NCI-H526 (cell line): ENCODE measurements at places on chromosomes 6 and 20.

DNA sequence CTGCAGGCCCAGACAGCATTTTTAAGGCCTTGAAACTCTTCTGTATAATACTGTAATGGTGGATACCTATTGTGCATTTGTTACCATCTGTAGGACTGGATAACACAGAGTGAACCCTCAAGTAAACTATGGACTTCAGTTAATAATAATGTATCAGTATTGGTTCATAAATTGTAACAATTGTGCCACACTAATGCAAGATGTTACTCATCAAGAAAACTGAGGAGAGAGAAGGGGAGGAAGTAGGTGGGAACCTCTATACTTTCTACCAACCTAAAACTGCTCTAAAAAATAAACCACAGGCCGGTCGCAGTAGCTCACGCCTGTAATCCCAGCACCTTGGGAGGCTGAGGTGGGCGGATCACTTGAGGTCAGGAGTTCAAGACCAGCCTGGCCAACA lies 10.8 kb downstream of the MAPK13 start:
- no peak for DNase-seq

DNA sequence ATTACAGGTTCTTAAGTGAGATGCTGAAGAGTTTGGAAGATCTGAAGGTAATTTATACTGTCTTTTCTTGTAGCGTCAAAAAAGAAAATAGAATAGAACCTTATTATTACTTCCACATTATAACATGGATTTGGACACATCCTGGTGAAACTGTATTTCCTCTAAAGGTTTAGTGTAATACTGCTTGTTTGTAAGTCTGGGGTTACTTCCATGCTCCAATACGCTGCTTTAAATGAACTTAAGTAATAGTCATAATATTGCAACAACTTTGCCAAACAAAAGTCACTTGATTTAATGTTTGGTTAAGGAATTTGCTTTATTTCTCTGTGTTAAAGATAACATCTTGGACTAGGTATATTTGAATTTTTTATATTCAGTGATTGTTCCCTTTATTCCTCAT lies 11.5 kb upstream of the SNRNP48 start:
- no peak for DNase-seq

DNA sequence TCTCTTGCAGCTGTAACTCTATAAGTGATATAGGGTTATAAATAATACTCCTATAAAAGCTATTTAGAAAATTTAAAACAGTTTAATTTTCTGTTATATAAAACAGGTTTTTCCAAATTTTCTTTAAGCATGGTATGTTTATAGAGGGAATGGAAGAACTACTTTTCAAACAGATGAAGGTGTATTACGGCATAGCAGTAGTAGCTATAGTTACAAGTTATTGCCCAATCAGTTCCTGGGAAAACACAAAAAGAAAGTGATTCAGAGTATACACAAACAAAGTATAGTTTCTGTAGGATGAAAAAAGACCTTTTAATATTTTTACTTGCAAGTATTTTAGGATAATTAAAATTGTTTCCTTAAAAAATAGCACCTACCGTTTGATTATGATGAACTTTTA lies 9.8 kb downstream of the SLC17A5 start:
- no peak for DNase-seq

DNA sequence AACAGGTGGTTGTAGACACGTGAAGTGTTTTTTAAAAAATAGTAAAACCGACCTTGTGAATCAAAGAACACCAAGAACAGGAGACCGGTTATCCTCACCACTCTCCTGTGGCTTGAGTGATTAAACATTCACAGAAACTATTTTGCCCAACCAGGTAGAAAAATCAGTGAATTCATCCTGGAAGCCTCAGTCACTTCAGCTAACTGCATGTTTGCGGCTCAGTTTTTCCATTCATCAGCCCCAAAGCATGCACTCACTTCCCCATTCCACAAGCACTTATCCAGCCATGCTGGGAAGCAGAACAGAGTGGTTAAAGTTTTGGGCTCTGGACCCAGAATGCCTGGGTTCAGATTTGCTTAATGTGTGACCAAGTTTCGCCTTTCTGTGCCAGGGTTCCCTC lies 2.4 kb downstream of the LRRN4 start:
- no peak for DNase-seq

DNA sequence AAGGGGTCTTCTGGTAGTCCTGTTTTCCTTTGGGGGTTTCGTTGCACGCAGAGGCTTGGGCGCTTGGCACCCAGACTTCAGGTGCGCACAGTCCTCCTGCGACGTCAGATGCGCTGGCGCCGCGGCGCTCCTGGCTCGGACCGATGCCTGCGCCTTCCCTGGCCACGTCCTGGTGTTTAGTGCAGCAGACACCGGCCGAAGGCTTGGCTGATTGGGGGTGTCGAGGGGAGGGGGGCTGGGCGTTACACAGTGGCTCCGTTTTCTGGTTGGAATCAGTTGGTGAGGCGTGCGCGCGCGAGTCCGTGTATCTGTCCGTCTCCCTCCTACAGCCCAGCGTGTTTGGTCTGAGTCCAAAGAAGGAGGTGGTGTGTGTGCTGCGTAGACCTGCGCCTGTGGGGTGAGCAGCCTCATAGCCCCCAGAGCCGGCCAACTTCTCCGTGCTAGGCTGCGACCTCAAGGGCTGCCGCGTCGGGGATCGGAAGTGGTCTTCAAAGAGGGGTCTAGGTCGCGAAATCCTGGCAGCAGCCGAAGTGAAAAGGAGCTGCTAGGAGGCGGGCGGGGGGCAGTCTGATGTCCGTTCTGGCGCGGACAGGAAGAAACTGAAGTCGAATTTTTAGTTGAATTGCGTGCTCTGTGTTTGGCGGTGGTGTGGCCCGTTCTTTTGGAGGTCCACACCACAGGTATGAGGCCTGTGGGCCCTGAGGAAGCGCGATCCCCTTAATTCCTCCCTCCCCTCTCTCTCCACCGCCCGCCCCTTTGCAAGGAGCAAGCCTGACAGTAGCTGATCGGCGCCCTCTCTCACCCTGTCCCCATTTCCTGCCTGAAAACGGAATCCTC lies 1.5 kb downstream of the SYNDIG1 start:
- DNase-seq: peak; percentile 65

- DNase-seq: no peak
Observed at GRCh38 chr6:153016846-153017245, 14.3 kb upstream of the MTRF1L start.

- DNase-seq: no peak
Observed at GRCh38 chr6:36969240-36969691, 14.7 kb downstream of the PI16 start.

- no peak for DNase-seq
Observed at GRCh38 chr20:10671221-10671918, 2.4 kb downstream of the JAG1 start.

DNA sequence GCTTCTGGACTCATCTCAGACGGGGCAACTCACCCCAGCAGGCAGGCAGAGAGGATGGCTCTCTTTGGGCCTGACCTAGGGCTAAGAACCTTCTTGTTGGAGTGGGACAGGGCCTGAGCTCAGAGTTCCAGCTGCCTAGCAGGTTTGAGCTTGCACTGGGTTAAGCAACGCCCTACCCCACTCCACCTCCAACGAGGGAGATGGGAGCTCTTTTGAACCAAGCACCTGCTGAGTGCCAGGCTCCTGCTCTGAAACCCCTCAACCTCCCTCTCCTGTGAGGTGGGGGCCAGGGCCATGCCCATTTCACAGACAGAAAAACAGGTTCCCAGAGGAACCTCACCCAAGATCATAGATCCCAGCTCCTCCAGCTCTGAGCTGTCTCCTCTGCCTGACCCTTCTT lies 54.3 kb downstream of the SNAI1 start:
- no peak for DNase-seq

GRCh38 chr20:1266167-1266973 lies at the start of gene SNPH:
SNPH (plus strand) TSS chr20:1266294; CDS start chr20:1296240, 29,946 bp downstream.
- peak; percentile 50 for DNase-seq

GRCh38 chr20:57941604-57942381 lies 232.0 kb upstream of the PMEPA1 start:
- no peak for DNase-seq

GRCh38 chr6:129966125-129966524 lies 52.3 kb upstream of the L3MBTL3 start:
- DNase-seq: no peak

DNA sequence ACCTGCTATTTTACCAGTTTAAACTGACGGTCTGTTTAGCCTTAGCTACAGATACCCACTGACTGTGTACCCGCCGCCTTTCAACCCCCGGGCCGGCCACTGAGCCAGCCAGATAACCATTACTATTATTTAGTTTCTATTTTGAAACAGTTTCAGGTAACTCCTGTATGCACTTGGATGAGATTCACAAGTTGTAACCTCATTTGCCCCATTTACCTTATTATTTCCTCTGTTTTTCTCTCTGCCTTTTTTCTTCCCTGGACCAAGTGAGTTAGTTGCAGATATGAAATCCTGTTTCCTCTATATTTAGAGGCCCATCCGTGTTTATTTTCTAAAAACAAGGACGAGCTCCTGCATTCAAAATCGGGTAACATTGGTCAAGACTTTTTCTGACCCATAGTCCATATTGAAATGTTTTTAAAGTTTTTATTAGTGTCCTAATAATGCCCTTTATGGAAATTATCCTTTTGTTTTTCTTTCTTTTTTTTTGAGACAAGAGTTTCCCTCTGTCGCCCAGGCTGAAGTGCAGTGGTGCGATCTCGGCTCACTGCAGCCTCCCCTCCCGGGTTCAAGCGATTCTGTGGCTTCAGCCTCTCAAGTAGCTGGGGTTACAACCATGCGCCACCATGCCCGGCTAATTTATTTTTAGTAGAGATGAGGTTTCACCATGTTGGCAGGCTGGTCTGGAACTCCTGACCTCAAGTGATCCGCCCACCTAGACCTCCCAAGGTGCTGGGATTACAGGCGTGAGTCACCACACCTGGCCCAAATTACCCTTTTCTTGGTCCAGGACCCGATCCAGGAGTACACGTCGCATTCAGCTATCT lies 767 bp downstream of the AP5S1 start:
- DNase-seq: no peak

DNA sequence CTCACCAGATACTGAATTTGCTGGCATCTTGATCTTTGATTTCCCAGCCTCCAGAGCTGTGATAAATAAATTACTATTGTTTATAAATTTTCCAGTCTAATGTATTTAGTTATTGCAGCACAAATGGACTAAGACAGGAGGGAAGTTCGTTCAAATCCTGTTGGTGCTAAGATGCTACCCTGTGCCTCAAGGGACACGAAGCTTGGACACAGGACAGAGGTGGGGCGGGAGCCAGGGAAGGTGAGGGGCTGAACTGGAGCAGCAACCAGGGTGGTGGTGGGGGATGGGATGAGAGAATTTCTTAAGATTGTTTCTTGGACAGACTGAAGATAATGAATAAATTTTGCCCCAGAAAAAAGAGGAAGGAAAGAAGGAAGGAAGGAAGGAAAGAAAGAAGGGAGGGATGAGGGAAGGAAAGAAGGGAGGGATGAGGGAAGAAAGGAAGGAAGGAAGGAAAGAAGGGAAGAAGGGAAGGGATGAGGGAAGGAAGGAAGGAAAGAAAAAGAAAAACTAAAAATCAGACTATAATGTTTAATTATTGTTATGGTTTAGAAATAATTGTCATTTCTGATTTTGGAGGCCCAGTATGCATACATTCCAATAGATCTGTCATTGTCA lies 127.2 kb downstream of the CDC5L start:
- no peak for DNase-seq

GRCh38 chr20:52311209-52311794 lies 119.7 kb upstream of the ZFP64 start:
- DNase-seq: no peak

GRCh38 chr6:74357321-74357720 lies 661.3 kb downstream of the CD109 start:
- DNase-seq: no peak

DNA sequence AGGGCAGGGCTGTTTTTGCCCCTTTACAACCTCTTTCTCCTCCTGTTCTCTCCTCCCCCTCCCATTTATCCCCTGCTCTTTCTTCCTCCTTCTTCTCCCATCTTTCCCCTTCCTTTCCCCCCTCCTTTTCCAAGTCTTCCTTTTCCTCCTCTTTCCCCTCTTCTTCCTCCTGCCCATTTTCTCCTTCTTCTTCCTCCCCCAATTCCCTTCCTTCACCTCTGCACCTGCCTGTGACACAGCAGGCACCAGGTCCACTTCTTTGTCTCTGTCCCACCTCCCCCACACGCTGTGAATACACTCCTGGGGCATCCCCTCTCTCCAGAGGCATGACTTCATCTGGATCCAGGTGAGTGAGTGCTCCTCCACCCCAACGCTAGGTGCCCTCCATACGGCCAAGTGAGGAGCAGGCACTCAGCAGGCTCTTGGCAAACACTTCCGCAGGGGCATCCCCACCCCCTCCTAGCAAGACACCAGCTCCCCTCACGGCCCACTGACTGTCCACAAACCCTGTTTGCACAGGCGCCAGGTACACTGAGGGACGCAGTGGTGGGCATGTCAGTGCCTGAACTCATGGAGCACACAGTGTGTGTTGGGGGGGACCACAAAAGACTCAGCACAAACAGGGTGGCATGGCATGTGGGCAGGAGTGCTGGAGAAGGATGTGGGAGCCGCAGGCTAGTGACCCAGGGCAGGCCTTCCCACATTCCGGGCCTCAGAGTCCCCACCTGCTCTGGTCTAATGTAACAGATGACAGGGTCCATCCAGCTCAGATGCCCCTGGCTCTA lies 10.7 kb upstream of the TLDC2 start:
- no peak for DNase-seq

DNA sequence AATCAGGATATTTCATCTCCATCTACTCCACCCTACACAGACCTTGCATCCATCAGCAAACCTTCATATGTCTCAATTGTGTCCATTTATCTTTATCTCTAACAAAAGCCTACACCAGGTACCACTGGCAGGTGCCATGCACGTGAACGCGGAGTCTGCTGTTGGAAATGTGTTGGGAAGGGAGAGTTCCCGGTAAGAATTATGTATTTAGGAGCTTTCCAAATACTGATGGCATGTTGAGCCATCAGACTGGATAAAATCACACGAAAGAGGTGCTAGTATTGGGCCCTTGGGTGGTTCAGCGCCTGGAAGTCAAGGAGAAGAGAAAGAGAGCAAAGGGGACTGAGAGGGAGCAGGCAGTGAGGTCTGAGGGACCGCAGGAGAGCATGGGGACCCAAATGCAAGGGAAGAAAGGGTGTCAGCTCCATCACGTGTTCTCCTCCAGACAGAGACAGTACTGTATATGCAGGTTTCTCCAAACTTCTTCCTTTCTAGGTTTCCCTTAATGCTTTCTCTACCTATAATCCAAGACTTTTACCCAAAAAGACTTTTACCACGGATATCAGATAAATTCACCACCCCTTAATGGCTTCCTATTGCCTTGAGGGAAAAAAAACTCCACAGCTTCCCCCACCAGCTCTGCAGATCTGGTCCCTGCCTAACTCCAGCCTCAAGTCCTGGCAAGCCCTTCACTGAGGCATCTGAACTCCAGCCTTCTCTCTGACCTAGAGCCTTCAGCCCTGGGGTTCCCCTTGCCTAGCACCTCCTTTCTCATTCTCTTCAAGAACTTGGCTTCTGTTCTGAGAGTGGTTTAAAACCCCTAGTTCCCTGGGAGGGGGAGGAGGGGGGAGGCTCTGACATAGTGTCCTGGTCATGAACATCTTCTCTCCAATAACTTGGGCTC lies 4.8 kb upstream of the ZNF217 start:
- no peak for DNase-seq

GRCh38 chr6:134166511-134167261 lies 114.3 kb upstream of the SLC2A12 start:
- no peak for DNase-seq

- no peak for DNase-seq
Observed at GRCh38 chr6:159106627-159107241, 61.9 kb upstream of the TAGAP start.
